Stimulated activated CD4-positive, alpha-beta T cell treated with anti-CD3 and anti-CD28 coated beads, Interleukin-12 subunit alpha, Interleukin-12 subunit beta, amount 100 ng/mL, for 24 hours (primary cell): ENCODE measurements at places on chromosomes 7 and 10.

DNA sequence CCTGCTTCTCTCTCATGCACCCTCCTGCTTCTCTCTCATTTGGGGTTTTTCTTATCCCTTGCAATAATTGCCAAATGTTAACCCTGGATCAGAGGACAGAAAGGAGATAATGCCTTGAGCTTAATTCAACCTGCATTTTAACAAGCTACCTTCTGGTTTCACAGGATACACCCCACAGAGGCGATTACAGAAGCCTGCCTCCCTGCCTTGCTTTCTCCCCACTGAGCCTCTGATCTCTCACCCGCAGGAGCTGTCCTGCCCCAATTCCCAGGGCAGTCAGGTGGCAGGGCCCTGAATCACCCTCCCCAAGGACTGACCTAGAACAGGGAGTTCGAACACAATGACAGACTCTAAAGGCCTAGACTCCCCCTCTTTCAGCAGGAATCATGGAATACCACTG, 959.5 kb downstream of the GRID1 start:
- no peak for DNase-seq

DNA sequence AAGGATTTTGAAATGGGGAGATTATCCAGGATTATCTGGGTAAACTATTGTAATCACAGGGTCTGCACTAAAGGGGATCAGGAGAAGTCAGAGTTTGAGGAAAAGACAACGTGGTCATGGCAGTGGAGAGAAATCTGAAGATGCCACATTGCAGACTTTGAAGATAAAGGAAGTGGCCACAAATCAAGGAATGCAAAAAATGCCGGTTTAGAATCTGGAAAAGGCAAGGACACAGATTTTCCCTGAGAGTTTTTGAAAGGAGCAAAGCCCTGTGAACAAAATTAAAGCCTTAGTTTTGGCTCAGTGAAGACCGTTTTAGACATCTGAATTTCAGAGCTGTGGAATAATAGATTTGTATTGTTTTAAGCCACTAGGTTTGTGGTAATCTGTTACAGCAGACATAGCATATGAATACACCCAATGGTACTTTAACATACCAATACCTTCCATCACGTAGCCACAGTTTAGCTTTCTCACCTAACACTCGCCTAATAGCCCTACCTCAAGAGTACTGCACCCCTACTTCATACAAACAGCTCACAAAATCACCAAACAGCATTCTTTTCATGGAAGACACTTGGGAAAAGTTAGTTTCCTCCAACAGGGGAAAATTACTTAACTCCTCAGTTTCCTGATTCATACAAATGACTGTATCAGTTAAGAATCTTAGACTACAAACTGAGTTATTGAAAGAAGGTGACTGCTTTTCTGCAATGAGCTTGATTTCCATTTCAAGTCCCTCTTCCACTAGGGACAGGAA, 446.5 kb downstream of the INHBA start:
- DNase-seq = no peak

- DNase-seq = no peak
These were observed 90.3 kb downstream of the HERPUD2 start for GRCh38 chr7:35604595-35604994.

- no peak for DNase-seq
These were observed 46.5 kb upstream of the TNRC18 start for GRCh38 chr7:5470167-5470532.

DNA sequence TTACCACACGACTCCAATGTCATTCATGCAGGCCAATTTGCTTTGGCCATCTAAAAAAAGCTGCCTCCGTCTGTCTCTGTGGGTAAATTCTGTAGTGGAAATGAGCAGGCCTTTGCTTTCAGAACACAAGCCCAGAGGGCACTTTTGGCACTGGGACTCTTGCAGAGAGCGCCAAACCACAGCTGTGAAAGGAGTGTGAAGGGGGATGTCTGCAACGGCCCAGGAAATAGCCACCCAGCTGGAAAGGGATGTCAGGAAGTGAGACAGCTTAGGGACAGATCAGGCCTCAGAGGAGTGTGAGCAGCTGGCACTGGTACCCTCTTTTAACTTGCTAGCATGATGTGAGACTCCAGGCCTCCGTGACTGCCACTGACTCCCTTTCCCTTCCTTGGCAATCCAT, 152.4 kb downstream of the DKK1 start:
- no peak for DNase-seq

DNA sequence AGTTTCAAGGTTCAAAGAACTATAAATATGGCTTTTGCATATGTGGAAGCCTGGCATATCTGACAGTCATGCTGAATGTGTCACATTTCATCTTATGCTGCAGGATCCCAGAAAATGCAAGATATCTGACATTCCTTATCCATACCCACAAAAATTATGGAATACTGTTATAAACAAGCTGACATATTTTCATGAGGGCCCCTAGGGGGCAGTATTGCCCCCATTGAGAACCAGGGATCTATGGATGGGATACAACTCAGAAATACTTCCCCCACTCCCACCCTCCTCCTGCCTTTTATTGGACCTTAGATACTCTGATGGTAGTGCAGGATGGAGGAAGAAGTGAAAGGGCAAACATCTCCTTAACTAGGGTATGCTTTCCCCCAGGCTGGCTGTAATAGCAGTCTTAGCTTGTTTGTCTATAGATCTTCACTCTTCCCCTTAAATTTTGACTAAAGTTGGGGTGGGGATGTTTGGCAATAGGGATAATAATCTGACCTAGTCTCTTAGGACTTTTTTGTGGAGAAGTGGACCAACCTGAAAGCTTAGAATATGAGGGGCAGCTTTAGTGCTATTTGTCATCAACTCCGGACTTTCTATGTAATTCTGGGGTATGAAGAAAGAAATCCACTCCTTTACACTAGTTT, 3.5 kb upstream of the GNGT1 start:
- DNase-seq = no peak
